GM23248 (cell line): ENCODE measurements at places on chromosomes 7 and 10.
A peak's percentile ranks its signal among the peaks of the same experiment; 100 is the strongest.

DNA sequence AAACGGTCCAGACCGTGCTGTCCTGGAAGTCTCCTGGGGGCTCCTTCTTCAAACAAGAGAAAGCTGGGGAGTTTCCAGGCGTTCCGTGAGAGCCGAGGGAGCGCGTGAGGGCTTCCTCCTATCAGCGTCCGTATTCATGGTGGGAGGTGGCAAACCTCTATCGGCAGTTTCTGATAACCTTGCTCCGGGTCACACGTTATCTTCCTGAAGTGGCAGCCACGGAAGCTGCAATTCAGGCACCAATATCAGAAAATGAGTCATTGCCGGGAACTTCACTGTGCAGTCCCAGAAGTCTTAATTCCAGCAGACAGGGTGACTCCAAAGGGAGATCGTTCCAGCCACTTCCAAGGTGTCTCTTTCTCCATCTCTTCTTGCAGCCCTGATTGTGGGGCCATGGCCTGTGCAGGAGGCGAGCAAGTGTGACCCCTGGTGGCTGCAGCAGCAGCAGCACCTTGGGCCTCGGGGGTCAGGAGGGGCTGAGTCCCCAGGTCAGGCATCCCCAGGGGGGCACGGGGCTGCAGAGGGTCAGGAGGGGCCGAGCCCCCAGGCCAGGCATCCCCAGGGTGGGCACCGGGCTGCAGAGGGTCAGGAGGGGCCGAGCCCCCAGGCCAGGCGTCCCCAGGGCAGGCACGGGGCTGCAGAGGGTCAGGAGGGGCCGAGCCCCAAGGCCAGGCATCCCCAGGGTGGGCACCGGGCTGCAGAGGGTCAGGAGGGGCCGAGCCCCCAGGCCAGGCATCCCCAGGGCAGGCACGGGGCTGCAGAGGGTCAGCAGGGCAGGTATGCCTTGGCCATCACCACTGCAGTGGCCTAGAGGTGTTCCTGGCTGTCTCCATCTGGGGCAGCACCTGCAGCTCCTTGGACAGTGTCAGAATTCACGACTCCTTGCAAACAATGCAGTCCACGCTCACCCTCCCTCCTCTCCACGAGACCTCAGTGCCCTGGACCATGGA lies 538.7 kb downstream of the DNAJB6 start:
- H3K4me1 ChIP-seq, result no peaks in the 10 kb centered on the region
- H3K4me3 ChIP-seq, result no peak overlapping the region
- H3K36me3 ChIP-seq, result no peaks in the 10 kb centered on the region
- H3K27ac ChIP-seq, result no peak overlapping the region
- DNase-seq, result peak; percentile 3

DNA sequence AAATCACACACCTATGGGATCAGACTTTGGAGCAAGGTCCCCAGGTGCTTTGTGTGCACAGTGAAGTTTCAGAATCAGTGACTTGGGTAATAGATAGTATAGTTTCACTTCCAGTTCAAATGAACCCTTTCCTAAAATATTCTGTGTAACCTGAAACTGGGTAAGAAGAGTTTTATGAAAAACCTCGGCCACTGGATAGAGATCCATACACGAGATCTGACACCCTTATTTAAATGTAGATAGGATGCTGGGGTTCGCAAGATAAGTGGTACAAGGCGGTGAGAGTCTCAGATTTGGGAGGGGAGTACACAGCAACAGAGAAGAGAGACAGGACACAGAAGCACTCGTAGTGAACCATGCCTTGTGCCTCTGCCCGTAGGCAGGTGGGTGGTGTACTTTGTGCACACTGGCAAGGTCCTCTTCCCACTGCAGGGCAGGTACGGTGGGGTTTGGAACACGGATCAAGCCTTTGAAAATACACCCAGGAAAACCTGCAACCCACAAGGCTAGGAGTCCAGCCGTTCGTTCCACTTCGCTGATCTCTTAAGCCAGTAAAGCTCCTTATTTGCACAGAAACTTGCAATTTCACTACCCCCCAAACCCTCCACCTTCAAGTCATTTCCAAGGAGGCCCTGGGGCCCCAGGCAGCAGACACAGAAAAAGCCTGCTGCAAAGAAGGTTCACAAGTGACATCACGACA lies 162.8 kb downstream of the USP6NL start:
- H3K4me1 ChIP-seq, result no peaks in the 10 kb centered on the region
- no peak overlapping the region for H3K27ac ChIP-seq
- no peak overlapping the region for H3K4me3 ChIP-seq
- H3K27me3 ChIP-seq, result 0 out of 2 replicates have a peak, but pooled peaks cover 13% of the 10 kb centered on the region

DNA sequence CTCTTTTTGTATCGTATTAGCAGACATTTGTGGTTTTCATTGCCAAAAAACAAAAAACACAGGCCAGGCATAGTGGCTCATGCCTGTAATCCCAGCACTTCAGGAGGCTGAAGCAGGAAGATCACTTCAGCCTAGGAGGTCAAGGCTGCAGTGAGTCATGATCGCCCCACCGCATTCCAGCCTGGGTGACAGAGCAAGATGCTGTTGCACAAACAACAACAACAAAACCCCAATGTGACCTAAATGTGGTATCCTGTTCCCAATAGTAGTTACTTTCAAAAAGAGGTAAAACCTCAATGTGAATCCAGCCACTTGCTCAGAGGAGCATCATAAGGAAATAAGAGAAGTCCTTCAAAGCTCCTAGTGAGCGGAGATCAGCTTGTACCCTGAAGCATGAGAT lies 45.8 kb upstream of the SKAP2 start:
- peak overlapping the region; percentile 23 for H3K27ac ChIP-seq
- no peaks in the 10 kb centered on the region for H3K27me3 ChIP-seq
- DNase-seq, result peak; percentile 82
- no peak overlapping the region for H3K4me3 ChIP-seq
- peaks cover 14% of the 10 kb centered on the region for H3K4me1 ChIP-seq

GRCh38 chr10:117216611-117217195 lies 19.4 kb downstream of the KCNK18 start:
- H3K27me3 ChIP-seq, result peaks cover 18% of the 10 kb centered on the region
- no peak overlapping the region for H3K27ac ChIP-seq
- H3K36me3 ChIP-seq, result no peaks in the 10 kb centered on the region
- peak; percentile 78 for DNase-seq
- H3K4me3 ChIP-seq, result peak overlapping the region; percentile 84

- no peaks in the 10 kb centered on the region for H3K4me1 ChIP-seq
- H3K4me3 ChIP-seq, result no peak overlapping the region
- no peak overlapping the region for H3K27ac ChIP-seq
These were observed 88.4 kb downstream of the CARD11 start for GRCh38 chr7:2955269-2955668.

DNA sequence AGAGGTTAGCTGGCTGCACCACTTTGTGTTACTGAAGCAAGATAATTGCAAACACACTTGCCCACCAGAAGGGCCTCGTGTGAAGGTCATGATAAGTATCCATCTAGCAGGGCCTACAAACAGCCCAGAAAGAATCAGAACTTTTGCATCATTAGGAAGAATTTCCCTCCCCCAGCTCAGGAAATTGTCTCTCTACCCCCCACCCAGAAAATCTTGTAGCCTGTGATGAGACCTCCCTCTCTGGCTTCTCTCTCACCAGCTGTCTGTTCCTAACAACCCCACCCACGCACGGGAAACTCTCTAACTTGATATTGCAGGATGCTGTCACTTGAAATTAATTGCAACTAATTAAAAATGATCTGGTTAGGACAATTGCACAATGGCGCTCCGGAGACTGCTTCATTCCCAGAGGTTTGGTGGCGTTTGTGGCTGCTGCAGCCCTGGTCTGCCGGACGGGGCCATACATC lies 34.5 kb downstream of the ZNF503 start:
- H3K4me1 ChIP-seq, result no peaks in the 10 kb centered on the region
- no peaks in the 10 kb centered on the region for H3K36me3 ChIP-seq
- no peaks in the 10 kb centered on the region; the same call in 1 of the 2 replicates for H3K27me3 ChIP-seq

GRCh38 chr7:105880571-105881330 lies 4.4 kb upstream of the ATXN7L1 start:
- no peaks in the 10 kb centered on the region for H3K27me3 ChIP-seq
- H3K36me3 ChIP-seq, result no peaks in the 10 kb centered on the region
- DNase-seq, result peak; percentile 19
- no peak overlapping the region for H3K27ac ChIP-seq
- H3K4me3 ChIP-seq, result no peak overlapping the region
- peaks cover 8% of the 10 kb centered on the region; the same call in 1 of the 2 replicates for H3K4me1 ChIP-seq

GRCh38 chr10:44399659-44400451 lies 15.0 kb upstream of the CXCL12 start:
- no peak for DNase-seq
- no peaks in the 10 kb centered on the region for H3K27me3 ChIP-seq
- no peaks in the 10 kb centered on the region for H3K4me1 ChIP-seq
- H3K27ac ChIP-seq, result no peak overlapping the region

DNA sequence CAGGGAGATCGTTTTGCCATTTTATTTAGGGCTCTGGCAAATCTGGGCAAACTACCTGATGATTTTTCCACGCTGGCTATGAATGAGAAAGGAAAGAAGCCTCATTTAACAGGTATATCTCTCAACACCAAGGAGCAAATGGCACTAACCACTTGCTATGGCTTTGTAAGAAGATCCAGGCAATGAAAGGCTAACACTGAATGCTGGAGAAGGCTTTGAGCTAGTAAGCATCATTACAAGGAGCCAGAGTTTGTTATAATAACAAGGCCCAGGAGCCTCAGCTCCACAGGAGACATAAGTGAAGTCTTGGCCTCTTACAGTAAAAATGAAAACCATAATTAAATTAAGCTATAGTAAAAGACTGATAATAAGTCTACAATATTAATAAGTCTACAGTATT lies 123.1 kb downstream of the CNOT4 start:
- peaks cover 20% of the 10 kb centered on the region for H3K4me1 ChIP-seq
- no peaks in the 10 kb centered on the region for H3K27me3 ChIP-seq
- no peak overlapping the region for H3K27ac ChIP-seq
- DNase-seq, result no peak

- H3K4me3 ChIP-seq, result no peak overlapping the region
- no peak for DNase-seq
- no peaks in the 10 kb centered on the region for H3K36me3 ChIP-seq
These were observed 62.5 kb upstream of the ATRNL1 start for GRCh38 chr10:115030483-115031200.
